ENCODE measurements at places on chromosomes 3 and 15.
A peak's percentile ranks its signal among the peaks of the same experiment; 100 is the strongest.

DNA sequence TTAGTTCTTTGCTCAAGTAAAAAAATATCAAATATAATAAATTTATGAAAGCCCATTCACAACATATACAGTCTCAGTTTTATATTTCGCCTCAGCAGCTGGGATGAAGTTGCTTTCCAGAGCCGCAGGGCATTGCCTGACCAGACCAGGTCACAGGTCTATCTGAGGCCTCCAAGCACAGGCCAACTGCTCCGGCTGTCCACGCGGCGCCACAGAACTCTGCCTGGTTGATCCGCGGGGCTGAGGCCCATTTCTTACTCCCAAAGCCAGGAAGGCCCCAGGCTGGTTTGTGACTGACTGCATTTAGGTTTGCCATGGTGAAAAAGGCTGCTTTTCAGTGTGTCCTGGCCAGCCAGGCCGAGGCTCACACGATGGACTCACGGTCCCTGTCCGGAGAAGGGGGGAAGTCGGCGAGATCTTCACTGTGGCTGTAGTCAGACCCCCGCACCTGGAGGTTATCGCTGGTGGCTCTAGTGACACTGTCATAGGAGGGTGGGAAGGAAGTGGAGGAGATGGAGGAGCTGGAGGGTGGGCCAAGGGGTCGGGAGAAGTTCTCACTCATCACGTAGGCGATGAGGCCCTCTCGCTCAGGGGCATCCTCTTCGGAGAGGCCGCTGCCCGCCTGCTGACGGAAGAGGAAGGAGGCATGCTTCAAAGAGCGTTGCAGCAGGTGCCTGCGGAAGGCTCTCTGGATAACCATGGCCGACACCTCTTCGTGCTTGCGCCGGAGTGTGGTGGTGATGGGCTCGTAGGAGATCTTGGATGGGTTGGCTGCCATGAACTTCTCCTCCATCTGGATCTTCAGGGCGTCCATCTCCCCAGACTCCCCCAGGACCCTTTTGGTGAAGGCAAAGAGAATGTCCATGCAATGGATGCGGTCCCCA is 54.1 kb downstream of the EXOG start:
- no peak for DNase-seq

GRCh38 chr15:75235051-75235673 is 23.0 kb upstream of the GOLGA6C start:
- DNase-seq = no peak

DNA sequence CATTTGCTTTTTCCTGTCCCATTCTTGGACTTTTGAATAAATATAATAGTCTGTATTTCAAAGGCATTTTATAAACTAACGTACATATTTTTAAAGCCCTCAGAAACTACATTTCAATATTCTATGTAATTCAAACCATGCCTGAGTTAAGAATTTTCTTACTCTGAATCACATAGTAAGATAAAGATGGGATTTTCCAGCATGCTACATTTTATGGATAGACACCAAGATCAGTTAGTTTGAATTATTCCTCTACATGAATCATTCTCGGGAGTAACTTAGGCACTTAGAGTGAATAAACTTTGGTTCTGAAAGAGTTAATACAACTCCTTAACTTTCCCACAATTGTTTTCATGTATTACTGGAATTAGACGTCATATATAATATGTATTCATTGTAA is 713.3 kb upstream of the CBLB start:
- no peak for DNase-seq

GRCh38 chr3:135362889-135363288 is 567.8 kb downstream of the EPHB1 start:
- no peak for DNase-seq

- peak; percentile 2 for DNase-seq
These were observed 206.7 kb upstream of the TBC1D5 start for GRCh38 chr3:17949101-17949500.

DNA sequence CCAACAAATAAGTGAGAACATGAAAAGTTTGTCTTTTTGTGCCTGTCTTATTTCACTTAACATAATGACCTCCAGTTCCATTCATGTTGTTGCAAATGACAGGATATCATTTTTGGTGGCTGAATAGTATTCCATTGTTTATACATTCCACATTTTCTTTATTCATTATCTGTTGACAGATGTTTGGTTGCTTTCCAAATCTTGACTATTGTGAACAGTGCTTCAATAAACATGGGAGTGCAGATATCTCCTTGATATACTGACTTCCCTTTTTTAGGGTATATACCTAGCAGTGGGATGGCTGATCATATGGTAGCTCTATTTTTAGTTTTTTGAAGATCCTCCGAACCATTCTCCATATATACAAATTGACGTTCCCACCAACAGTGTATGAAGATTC is 19.1 kb upstream of the CD200R1L start:
- no peak for DNase-seq

DNA sequence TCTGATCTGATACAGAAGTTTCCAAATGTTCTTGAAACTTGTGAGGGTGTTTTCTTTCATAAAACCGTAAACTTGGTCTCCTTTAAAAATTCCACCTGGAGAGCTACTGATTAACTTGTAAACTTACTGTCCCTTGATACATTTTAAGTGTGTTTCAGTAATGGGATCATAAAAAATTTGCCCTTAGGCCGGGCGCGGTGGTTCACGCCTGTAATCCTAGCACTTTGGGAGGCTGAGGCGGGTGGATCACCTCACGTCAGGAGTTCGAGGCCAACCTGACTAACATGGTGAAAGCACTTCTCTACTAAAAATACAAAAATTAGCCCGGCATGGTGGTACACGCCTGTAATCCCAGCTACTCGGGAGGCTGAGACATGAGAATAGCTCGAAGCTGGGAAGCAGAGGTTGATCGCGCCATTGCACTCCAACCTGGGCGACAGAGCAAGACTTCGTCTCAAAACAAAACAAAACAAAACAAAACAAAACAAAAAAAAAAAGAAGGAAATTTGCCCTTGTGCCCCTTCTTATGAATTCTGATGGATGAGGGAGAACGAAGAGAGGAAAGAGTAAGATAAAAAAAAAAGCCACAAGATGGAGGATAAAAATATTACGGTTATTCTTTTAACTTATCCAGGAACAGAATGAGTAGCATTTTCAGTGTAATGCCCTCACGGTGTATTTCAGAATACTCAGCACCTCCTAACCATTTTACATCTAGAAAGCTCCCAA is 32.1 kb upstream of the AP4E1 start:
- DNase-seq = no peak

DNA sequence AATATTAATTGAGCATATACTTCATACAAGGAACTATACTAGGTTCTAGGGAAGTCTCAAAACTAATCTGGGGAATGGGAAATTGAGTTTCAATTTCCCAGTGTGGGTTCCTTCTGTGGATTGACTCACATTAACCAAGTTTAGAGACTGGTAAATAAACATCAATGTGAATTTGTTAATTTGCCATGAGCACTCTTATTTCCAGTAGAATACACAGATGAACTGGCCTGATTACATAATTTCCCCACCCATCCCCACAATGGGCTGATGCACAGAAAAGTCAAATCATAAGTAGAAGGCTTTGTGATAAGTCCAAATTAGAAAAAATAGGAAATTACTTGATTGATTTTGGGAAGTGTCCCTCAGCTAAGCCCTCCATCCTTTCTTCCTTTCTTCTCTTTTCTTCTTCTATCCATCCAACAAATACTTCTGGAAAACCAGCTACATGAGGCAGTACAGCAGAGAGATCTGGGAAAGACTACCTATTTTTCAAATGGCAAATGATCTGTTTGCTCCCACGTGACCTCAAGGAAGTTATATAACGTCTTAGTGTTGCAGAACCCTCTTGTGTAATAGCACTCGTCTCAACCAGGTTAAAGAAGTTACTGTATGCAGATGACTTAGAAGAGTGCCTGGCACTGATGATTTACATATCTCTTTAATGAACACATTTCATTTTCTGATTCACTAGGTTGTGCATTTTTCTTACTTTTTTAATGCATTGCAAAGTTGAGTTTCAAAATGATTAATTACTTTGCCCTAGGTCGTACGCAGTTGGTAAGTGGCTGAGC is 312.3 kb downstream of the SV2B start:
- no peak for DNase-seq

DNA sequence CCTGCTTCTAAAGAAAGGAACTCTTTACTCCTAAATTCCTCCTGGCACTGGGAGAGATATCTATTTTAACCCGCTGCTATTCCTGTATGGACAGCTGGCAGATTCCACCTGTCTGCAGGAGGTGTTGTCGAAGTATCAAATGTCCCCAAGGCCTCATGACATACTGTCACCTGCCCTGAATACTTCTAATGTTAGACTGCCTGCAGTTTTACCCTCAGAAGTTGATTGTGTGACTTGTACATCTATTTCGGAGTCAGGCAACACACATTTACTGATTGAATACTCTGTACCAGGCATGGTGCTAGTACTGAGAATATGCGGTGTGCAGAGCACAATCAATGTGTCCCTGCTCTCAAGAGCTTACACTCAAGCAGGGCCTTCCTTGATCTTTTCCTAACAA is 38.6 kb downstream of the PDZRN3 start:
- DNase-seq = no peak
